ENCODE measurements at places on chromosomes 6 and 20.

DNA sequence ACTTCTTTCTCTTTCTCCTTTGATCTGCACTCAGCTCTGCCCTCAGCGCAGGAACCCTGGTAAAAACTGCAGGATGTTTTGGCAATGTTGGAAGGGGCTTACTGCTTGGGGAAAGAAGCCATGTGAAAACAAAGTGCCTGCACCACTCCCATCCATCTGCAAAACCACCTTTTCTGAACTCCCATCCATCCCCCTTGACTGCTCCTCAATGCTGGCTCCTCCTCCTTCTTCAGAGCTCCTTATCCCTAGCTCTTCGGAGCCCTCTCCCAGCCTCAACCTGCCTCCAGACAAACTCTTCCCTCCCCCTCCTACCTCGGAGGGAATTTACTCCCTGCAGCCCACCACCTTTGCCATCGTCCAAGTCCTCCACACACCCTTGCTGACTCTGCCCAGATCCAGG is 4.2 kb upstream of the ZBTB12 start:
- no peak for DNase-seq

DNA sequence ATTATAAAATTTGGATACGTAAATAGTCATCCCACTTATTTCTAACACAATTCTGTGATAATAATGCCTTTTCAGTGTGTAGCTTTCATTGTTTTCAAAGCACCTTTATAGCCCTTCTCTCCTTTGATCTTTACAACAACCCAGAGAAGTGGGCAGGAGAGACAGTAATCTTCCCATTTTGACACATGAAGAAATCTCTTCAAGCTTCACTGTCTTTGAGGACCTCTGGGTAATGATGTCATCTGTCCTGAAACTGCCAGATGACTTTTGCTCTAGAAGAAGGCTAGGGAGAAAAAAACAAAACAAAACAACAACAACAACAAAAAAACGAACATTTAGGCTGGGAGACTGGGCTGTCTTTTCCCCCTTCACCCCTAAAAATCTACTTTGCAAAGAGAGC is 203.0 kb downstream of the KCNQ5 start:
- DNase-seq: no peak

GRCh38 chr6:15462717-15463525 is 199.9 kb downstream of the DTNBP1 start:
- no peak for DNase-seq

DNA sequence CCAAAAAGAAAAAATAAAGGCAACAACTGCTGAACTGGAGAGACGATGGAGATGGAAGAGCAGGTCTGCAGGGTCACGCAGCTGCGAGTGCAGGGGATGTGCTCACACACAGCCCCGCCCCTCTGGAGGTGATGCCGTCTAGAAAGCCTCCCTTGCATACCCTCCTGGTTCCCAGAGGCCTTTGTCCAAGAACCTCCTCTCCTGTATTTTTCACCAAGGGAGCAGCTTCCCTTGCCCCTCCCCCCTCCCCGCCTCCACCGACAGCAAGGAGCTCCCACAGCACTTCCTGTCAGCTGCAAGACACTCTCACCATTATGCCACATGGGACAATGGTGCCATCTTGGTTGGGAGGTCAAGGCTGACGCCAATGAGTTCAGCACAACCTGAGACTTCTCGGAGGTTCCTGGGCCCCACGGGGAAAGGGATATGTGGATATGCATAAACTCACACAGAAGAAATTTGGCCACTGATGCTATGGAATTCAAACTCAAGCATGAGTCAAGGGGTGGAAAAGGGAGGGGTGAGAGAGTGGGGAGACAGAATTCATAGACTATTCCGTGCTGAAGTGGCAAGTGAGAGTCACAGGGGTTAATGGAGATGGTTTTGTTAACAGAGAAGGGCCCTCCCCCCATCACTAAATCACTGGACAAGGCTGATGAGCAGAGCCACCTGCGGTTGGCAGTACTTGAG is 132.9 kb downstream of the SCML4 start:
- DNase-seq: no peak

DNA sequence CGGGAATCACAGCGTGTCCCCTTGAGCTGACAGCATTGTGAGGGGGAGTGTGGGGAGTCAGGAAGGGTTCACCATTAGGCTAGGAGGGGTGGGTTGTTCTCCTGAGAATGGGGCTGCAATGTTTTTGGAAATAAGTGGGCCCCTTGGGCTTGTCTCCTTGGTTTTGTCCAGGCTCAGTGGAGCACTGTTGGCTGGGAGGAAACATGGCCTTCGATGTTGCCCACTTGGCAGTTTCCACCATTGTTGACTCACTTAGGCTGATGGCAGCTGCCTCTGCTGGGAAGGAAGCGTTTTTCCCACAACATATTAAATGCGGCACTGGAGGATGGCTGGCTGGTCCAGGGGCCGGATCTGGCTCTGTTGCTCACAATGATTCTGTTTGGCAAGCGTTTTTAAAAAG is 512.1 kb downstream of the QKI start:
- DNase-seq: no peak

GRCh38 chr6:152598421-152598820 is 38.7 kb downstream of the SYNE1 start:
- DNase-seq: no peak

DNA sequence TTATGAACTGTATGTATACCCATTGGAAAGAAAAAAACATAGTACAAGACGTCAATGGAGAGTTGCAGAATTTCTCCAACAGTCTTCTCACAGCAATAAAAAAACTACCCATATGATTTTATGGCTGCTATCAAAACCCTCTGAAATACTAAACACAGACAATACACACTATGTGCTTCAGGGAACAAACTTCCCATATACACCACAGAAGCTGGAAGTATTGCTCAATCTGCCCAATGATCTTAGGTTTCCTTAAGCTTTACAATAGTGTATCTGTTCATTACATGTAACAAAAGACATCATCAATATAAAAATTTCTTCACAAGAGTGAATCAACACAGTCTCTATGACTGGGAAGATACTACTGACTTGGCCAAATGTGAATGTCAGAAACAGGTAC is 150.5 kb downstream of the TBC1D32 start:
- DNase-seq: no peak

- DNase-seq: no peak
Observed at GRCh38 chr6:4656106-4656505, 120.1 kb upstream of the CDYL start.

- DNase-seq: no peak
Observed at GRCh38 chr6:139641376-139641775, 266.9 kb upstream of the CITED2 start.

DNA sequence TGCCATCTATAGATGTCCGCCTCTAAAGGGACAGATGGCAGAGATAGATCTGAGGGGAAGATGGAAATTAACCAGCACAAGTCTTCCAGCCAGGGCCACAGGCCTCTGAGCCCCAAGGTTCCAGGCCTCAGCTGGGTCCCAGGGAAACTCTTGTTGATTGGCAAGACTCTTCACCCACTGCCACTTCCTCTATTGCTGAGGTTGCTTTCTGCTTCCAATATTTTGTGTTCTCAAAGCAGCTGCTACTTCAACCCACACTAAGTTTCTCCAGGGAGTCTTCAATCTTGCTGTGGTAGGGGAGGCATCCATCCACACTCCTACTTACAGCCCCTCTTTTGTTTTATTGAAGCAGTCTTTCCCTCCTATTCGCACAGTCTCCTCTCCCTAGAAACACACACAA is 36.4 kb upstream of the SASH1 start:
- no peak for DNase-seq

DNA sequence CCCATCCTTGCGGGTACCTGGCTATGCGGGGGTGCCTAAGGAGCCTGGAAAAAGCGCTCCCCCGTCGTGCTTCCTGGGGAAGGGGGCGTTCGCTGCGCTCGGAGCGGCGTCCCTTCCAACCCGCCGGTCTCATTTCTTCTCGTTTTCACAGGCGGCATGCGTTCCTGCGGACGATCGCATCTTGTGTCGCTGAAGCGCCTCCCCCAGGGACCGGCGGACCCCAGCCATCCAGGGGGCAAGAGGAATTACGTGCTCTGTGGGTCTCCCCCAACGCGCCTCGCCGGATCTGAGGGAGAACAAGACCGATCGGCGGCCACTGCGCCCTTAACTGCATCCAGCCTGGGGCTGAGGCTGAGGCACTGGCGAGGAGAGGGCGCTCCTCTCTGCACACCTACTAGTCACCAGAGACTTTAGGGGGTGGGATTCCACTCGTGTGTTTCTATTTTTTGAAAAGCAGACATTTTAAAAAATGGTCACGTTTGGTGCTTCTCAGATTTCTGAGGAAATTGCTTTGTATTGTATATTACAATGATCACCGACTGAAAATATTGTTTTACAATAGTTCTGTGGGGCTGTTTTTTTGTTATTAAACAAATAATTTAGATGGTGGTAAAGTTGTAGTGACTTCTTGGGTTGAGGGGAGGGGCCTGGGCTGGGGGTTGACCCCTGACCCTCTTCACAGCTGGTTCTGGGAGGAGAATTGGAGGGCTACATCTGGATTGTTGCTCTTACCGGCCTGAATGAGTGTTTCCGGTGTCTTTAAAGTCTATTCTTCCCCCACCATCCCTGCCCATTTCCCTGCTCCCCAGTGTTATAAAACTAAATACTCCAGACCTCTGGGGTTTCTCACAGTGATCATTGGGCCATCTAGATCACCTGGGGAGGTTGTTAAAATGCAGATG is 1.1 kb downstream of the ID1 start:
- DNase-seq: no peak

DNA sequence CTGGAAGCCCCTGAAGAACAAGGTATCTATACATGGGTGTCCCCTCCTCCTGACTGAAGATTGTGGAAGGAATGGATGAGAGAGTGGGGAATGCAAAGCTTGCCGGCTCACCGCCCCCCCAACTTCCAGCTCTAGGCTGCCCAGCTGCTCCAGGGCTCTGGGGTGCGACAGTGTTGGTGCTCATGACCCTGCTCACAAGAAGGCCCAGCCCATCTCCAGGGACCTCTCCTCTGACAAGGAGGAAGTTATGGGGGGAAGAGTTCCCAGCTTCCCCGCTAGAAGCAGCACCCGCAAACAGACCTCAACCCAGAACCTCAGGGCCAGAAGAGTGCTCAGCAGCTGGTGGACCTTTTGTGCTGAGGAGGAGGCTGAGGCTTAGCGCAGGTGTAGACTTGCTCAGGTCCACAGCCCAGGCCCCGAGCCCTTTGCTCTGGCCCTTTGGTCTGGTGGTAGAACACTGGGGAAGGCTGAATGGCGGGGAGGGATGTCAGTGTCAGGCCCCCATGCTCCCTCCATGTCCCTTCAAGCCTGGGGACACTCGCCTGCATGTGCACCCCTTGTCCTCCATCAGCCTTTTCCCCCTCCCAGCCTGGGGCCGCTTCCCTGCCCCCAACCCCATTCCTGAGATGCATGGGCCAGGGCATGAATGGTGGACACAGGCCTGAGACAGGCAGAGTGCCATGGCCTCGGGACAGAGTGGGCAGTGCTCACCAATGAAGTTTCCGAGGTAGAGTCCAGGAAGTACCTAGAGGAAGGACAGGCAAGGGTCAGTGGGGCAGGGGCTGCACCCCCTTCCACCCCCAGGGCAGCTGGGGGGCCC is 1.3 kb downstream of the DUSP15 start:
- no peak for DNase-seq

GRCh38 chr6:66418906-66419305 is 711.9 kb upstream of the EYS start:
- no peak for DNase-seq

- no peak for DNase-seq
Observed at GRCh38 chr6:73152966-73153757, 72.1 kb downstream of the KHDC1L start.

- no peak for DNase-seq
Observed at GRCh38 chr6:85866370-85866730, 223.7 kb upstream of the SYNCRIP start.

DNA sequence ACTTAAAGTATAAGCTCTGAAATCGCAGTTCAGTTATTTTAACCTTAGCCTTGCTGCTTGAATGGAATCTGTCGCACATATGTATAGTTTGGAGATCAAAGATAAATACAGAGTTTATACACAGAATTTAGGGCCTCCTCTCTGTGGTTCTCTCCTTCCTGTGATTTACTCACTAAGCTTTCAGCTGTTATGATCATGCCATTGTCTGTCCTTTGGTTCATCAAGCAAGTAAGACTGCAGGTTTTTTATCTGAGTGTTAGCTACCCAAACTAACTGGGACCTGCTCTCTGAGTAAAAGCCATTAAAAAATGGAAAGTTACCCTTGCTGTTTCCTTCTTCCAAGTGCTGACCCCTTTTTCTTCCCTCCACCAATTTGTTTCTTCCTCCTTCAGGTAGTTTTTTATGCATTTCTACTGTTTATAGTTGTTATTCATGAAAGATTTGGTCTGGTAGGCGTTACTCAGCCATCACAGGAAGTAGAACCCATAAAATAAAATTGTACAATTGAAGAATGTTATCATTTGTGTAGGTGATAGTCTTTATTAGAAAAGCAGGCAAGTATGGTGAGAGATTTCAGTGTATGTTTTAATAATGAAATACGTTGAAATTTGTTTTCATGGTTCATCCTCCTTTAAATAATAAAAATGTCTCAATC is 33.7 kb upstream of the SUMO4 start:
- no peak for DNase-seq

- DNase-seq: no peak
Observed at GRCh38 chr6:7681449-7681848, 44.5 kb upstream of the BMP6 start.

- DNase-seq: no peak
Observed at GRCh38 chr6:43836507-43837240, 66.7 kb downstream of the VEGFA start.

GRCh38 chr20:13953227-13953626 is 37.2 kb downstream of the SEL1L2 start:
- DNase-seq: no peak

- DNase-seq: no peak
Observed at GRCh38 chr20:61736751-61737310, 328.9 kb downstream of the TAF4 start.

GRCh38 chr20:458776-459175 is 3.6 kb downstream of the TBC1D20 start:
- no peak for DNase-seq

- no peak for DNase-seq
Observed at GRCh38 chr20:52785679-52786078, 186.5 kb upstream of the TSHZ2 start.

DNA sequence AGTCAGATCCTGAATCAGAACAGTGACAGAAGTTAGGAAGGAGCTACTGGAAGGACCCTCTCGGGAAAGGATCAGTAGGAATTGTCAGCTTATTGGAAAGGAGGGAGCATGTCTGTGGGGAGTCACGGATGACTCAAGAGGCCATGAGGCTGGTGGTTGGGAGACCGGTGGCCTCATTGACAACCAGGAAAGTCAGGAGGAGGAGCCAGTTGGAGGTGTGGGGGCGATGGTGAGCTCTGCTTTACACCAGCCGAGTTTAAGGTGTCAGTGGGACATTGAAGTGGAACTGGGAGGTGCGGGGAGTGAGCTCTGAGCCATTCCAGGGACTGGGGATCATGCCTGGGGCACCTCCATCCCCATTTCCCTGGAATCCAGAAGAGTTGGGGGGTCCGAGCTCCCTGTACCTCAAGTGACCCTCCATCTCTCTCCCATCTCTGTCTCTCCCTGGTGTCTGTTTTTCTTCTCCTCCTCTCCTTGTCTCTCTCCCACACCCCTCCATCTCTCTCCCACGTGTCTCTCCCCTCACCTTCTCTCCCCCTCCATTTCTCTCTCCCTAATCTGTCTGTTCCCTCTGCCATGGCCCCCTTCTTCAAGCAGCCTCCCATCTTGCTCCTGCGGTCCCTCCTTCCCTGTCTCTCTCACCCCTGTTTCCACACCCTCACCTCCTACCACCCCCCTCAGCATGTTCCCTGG is 14.3 kb upstream of the ZBTB9 start:
- DNase-seq: no peak

Data from HEK293T (cell line).